ENCODE measurements at places on chromosomes 16 and 17.

DNA sequence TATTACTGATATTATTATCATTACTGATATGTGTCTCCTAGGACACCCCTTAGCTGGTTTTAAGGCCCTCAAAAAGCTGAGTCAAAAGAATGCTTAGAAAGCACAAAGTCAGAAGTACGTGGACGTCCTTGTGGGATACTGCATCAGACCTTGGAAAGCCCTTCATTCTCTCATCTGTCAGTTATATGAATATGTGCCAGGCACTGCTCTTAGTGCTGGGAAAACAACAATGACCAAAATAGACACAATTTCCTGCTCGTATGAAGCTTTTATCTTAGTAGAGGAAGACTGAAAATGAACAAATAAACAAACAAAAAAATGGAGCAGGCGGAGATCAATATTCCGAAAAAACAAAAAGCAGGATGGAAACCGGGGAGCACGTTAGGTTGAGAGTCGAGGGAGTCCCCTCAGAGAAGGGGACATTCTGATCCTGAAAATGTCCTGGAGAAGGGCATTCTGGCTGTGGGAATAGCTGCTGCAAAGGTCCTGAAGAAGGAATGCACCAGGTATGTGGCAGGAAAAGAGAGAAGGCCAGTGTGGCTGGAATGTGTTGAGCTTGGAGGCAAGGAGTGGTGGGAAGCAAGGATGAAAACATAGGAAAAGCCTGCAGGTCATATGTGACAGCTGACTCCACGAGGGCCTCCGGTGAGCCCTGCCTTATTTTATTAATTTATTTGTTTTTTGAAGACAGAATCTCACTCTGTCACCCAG, 15.5 kb upstream of the TMEM94 start:
- DNase-seq = no peak

GRCh38 chr17:5220074-5220473, 14.6 kb downstream of the SCIMP start:
- no peak for DNase-seq

DNA sequence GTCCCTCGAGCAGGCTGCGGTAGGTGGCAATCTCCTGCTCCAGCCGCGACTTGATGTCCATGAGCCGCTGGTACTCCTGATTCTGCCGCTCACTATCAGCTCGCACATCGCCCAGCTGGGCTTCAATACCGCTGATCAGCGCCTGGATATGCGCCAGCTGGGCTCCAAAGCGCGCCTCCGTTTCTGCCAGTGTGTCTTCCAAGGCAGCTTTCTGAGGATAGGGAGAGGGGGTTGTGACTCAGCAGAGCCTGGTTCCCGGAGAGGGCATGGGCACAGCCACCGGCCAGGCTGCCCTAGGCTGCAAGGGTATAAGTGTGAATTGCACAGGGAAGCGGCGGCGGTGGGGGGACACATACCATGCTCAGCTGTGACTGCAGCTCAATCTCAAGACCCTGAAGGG, 4.3 kb downstream of the KRT19 start:
- DNase-seq = no peak

DNA sequence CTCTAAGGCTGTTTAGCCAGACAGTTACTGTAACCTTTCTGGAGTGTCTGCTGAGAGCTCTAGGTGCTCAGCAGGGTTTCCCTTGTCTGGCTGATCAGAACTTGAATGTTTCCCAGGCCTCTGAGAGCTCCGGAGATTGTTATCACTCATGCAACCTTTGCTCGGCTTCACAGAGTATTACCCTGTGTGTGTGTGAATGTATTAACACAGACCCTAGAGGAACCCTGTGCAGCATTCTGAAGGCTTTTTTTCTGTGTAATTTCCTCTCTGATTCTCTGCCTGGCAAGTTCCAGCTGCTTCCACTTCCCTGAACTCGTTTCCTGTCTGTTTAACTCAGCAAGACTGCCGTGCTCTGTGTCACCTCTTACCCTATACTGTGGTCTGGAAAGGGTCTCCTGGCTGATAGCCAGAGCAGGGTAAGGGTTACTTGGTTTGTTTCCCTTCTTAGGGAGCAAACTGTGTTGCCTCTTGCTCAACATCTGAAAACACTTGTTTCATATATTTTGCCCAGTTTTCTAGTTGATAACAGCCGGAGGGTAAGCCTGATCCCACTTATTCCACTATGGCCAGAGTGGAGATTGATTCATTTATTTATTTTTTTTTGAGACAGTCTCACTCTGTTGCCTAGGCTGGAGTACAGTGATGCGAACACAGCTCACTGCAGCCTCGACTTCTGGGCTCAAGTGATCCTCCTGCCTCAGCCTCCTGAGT, 21.7 kb downstream of the PRMT7 start:
- no peak for DNase-seq

DNA sequence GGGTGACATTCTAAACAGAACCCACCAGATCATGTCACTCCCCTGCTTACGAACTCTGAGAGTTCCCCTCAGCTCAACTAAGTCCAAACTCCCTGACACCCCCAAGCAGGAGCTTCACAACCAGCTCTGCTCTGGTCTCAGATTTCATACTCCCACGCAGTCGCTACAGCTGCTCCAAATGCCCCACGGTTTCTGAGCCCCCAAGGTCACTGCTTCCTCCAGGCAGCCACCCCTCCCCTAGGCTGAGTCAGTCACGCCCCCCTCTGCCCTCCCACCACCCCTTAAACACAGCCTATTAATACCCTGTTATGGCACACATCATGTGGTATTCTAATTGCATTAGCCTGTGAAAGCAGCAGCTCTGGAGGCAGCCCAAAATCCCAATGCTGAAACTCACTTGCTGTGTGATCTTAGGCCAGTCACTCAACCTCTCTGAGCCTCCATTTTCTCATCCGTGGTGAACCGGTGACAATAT, 51.5 kb downstream of the GSG1L start:
- DNase-seq = no peak

- no peak for DNase-seq
Measured at GRCh38 chr17:39011907-39012468, 44.8 kb upstream of the FBXO47 start.

GRCh38 chr16:54620197-54620596, 310.5 kb upstream of the IRX5 start:
- no peak for DNase-seq

DNA sequence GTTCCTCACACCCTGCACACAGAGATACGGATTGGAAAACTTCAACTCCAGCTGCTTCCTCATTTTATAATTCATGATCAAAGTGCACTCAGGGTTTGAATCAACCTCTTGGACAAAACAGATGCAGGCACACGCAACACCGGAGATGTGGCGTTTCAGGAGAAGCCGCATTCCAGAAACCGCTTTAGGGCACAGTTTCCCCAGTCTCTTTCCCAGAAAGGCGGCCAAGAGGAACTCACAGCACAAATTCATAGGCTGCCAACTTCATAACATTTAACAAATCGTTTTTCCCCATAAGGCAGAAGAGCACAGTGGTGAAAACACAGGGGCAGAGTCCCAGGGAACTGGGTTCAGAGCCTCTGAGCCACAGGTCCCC, 8.4 kb downstream of the MTHFSD start:
- no peak for DNase-seq

GRCh38 chr16:58339452-58339981, 44.7 kb upstream of the PRSS54 start:
- no peak for DNase-seq

All from RCC 7860 (cell line).